ENCODE measurements at places on chromosomes 5 and 9. TPM values are rescaled to one million over a fixed set of nuclear protein-coding genes. Genes with fewer than 3 reads are reported as not detected.

SERF1B gene
- total RNA-seq: 49.3 TPM

CDH10 gene
- not detected for total RNA-seq

FCN2 gene
- not detected for total RNA-seq

ADAMTS2 gene
- total RNA-seq: 28.1 TPM

GLDC gene
- total RNA-seq: 0.34 TPM

IFNA21 gene
- total RNA-seq: not detected

CYLC2 gene
- not detected for total RNA-seq

CD14 gene
- 0.17 TPM for total RNA-seq

NAIP gene
- 2.0 TPM for total RNA-seq

CCNO gene
- total RNA-seq: not detected

POMT1 gene
- 23.2 TPM for total RNA-seq

CERT1 gene
- 5.9 TPM for total RNA-seq

DMRT2 gene
- total RNA-seq: not detected

LOX gene
- total RNA-seq: 46.7 TPM

SLC6A7 gene
- not detected for total RNA-seq

PTGS1 gene
- total RNA-seq: 55.0 TPM

HDAC3 gene
- total RNA-seq: 45.4 TPM

SPINK6 gene
- not detected for total RNA-seq

CDH12 gene
- total RNA-seq: not detected

Measured in bronchus fibroblast of lung (primary cell).